ENCODE measurements at places on chromosomes 5 and 9. TPM values are rescaled to one million over a fixed set of nuclear protein-coding genes. Genes with fewer than 3 reads are reported as not detected.

- no peak for DNase-seq
Observed at GRCh38 chr5:54217826-54218503, 92.4 kb downstream of the ARL15 start.

DNA sequence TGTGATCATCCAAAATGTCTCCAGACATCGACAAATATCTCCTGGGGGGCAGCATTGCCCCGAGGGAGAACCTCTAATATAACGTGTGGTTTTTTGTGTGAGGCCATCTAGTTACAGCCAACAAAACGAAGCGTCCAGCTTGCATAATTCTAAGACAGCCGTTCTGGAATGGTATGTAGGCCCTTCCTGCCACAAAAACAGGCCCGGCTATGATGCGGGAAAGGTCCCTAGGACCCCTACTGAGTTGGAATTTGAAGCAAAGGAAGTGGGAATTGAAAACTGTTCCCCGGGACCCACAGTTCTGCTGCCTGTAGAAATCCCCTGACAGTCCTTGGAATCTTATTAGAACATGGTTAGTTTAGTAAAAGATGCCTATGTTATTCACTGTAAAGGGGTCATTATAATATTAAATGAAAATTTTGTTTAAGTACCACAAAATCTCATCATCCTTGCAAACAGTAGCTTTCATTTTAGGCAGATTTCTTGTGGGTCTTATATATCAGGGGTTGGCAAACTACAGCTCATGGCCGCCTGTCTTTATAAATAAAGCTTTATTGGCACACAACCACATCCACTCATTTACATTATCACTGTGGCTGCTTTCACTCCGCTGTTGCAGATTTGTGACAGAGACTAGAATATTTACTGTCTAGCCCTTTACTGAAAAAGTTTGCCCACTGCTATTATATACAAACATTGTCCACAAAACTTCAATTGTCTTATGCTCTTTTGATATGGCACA lies 70.7 kb downstream of the MSX2 start:
- no peak for DNase-seq

The IFNA13 gene
- total RNA-seq = not detected

DNA sequence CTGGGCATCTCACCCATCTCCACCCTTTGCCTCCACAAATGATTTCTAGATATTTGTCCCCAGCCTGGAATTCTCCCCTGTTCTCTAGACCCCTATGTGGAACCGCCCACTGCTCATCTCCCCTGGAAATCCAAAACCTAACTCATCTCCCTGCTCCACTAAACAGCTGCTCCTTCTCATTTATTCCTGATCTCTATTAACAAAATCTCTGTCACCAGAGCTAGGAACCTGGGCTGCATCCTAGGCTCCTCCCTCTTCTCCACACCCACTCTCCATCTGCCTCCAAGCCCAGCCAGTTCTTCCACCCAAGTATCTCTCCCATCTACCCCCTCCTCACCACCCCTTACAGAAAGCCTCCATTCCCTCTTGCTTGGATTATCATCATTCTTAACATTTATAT lies 24.0 kb upstream of the SYNPO start:
- no peak for DNase-seq

DNA sequence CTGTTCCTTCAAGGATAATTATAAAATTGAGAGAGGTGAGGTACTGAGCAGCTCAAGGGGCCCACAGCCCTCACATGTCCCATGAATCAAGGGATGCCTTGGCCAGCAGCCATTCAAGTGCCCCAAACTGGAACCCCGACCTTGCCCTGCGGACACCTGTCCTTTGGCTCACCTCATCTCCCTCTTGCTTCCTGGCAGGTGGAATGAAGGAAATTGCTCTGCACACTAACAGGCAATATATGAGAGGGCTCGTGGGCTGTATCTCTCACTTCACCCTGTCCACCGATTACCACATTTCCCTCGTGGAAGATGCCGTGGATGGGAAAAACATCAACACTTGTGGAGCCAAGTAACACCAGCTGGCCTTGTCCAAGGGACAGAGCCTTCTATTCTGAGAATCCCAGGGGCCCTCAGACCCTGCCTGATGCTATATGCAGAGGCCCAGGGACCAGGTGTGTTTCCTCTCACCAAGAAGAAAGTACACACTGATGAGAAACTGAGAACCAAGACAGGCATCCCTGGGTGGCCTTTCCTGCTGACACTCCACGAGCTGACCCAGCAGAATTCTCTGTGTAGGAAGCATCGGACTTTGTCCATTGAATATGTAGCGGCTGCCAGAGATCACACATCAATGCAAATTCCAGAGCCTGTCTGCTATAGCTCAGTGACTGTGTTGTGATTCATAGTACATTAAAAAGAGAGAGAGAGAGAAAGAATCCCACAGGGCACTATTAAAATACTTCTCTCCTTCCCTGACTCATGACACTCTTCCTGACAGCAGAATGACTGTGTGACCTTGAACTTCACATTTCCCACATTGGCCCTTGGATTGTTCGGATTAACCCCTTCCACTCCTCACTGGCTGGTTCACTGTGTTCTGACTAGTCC lies 92.6 kb downstream of the LIFR start:
- no peak for DNase-seq

DNA sequence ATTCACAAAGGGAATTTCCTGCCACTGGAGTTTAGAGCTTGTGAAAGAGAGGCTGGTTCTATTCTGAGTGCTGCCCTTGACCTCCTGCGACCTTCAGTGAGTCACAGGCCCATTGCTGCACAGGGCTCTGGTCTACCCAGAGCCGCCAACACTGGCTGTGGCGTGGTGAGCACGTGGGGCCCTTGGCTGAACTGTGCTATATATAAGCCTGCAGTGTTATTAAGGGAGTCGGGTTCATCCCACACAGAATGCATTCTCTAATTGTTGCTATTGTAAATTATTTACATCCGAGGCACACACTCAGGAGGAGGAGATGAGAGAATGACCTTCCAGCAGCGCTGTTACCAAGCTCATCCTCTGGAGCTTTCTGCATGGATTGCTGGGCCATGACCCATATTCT lies 47.1 kb downstream of the BRINP1 start:
- DNase-seq = no peak

DNA sequence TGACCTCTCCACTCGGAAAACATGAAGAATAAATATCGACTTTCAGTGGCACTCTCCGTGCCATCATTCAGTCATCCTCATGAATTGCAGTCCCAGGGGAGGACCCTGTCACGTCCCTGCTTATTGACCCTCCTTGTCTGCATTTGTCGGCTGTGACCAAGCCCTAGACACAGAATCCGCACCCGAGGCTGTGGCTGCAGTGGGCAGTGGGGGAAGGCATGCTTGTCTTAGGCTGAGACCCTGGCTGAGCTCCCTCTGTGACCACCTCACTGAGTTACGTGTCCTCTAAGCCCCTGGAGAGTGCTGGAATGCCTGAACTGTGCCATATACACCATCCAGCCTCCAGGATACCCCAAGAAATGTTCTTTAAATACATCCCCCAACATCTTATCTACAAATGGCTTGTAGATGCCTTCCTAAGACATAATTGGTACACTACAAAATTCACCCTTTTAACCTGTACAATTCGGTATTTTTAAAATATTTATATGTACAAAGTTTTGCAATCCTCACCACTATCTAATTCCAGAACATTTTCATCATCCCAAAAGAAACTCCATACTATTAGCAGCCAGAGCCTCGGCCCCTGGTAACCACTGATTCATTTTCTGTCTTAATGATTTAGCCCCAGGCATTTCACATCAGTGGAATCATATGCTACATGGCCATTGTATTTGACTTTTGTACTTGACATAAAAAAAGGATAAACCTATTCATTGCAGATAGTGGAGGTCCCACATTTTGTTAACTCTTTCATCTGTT lies 80.8 kb upstream of the ICE1 start:
- no peak for DNase-seq

The CEP72 gene
- 7.5 TPM for total RNA-seq

DNA sequence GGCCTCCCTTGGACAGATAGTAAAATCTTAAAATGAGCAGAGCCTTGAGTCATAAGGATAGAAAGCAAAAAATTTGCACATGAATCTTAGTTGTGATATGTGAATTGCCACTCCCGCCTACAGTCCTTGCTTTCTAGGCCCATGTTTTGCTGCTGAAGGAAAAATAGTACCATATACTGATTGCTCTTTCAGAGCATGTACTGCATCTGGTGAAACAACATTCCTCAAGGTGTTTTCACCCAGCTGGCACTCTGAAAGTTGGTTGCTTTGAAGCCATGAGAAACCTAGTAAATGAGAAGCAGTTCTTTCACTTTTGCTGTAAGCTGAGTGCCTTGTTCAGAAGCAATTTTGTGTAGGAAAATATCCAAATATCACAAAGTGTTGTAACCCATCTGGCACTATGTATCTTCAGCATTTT lies 10.3 kb downstream of the CDC37L1 start:
- DNase-seq = no peak

The TMEM215 gene
- total RNA-seq = 9.7 TPM

DNA sequence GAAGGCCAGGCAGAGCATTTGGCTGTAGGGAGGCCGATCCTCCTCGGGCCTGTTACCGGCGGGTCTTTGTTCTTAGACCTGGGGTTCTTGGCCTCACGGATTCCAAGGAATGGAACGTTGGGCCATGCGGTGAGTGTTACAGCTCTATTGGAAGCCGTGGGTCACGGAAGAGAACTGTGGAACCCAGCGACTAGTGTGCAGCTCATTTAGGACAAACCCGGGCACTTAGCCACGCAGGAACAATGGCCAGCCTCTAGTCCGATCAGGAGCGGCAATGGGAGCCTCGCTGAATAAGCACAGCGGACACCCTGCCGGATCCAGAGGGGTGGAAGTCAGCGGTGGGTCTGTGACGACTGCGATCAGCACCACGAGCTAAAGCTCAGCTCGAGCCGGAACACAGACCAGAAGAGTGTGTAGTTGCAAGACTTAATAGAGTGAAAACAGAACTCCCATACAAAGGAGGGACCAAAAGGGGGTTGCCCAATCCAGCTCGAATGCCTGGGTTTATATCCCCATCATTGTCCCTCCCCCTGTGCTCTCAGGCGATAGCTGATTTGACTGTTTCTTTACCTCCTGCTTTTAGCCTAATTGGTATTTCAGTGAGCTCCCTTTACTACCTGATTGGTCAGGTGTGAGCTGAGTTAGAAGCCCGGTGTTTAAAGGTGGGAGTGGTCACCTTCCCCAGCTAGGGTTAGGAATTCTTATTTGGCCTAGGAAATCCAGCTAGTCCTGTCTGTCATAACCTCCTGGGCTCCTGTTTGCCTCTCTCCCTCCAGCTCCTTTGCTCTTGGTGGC lies 53.7 kb upstream of the RPL26L1 start:
- DNase-seq = no peak

The RHOBTB3 gene
- total RNA-seq = 192 TPM

The EIF4EBP3 gene
- 12.6 TPM for total RNA-seq

GRCh38 chr9:17462869-17463464 lies 115.9 kb upstream of the SH3GL2 start:
- DNase-seq = no peak

DNA sequence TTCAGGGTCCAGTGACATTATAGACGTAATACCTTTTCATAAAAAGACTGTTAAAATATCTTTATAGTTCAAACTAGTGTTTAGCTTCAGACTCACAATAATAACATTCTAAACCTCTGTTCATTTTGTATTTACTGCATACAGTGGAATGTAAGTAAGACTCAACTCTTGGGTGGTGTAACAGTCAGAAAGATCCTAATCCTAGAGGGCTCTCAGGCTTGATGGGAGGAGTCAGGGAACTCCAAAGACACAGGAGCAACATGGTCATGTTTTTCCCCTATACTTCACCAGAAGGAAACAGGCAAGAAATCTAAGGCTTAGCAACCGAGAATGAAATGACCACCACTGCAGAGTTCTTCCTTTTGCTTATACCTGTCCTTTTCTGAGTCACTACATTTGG lies 82.6 kb downstream of the MRPS27 start:
- DNase-seq = no peak

- DNase-seq = no peak
Observed at GRCh38 chr5:102453716-102454115, 45.1 kb downstream of the SLCO6A1 start.

The LCN2 gene
- total RNA-seq = 6.0 TPM

- no peak for DNase-seq
Observed at GRCh38 chr9:88497224-88497623, 37.8 kb upstream of the NXNL2 start.

GRCh38 chr5:32410630-32411029 lies 33.9 kb downstream of the ZFR start:
- no peak for DNase-seq

- no peak for DNase-seq
Observed at GRCh38 chr5:172686111-172686510, 45.0 kb downstream of the NEURL1B start.

The GRM6 gene
- not detected for total RNA-seq

GRCh38 chr5:38670878-38671277 lies 114.4 kb upstream of the LIFR start:
- no peak for DNase-seq

DNA sequence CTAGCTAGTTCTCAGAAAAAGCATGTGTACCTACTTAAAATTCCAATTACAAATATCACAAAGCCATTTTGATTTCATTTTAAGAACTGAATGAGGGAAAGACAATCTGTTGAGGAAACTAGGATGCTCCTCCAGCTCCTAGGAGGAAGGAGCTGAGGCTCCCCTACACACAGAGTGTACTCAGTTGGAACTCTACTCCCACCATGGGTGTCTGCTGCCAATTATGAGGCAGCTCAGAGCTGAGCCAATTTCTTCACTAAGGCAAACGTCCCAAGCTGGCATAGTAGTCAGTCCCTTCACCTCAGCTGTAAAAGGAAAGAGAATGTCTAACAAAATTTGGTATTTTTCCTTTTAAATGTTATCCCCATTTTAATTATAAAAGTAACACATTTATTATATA lies 300.0 kb upstream of the TRPC7 start:
- DNase-seq = no peak

GRCh38 chr5:169253071-169253470 lies 47.9 kb downstream of the SLIT3 start:
- DNase-seq = no peak

DNA sequence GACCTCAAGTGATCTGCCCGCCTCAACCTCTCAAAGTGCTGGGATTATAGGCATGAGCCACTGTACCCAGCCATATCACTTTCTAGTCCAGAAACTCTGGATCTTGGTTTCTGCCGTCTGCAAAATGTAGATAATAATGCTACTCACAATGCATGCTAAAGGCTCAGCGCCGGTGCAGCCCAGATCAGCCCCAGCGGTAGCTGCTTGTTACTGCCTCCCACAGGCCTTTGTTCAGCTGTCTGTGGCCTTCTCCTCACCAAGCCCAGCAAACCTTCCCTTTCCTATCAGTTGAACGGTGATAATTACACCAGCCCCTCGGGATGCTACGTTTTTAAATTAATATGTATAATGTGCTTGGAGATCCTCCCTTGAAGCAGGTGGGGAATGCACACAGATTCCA lies 26.2 kb upstream of the MSX2 start:
- no peak for DNase-seq

GRCh38 chr9:33797837-33798236 lies 2.5 kb downstream of the PRSS3 start:
- no peak for DNase-seq

DNA sequence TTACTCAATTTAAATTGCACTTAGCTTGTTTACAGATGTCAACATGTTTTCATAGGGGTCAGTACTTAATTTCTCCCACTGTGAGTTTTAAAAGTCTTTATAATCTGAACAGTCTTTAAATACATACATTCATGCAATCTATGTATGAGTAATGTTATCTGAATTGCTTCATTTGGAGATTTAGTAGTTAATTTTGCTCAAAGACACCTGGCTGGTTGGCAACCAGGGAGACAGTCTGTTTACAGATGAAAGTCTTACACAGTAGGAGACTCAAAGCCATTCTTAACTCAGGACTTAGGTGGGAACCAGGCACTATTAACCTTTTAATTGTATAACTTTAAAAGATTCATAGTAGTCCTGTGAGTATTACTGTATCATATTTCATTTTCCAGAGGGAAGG lies 29.3 kb downstream of the DAB2 start:
- DNase-seq = no peak

GRCh38 chr5:62340392-62340791 lies 34.4 kb downstream of the KIF2A start:
- DNase-seq = no peak

Measured in sciatic nerve (tissue), 2 donors.